LoVo (cell line): ENCODE measurements at places on chromosomes 16 and 17.
A peak's percentile ranks its signal among the peaks of the same experiment; 100 is the strongest.

- DNase-seq, result no peak
Observed at GRCh38 chr16:65336160-65336559, 214.3 kb upstream of the CDH11 start.

DNA sequence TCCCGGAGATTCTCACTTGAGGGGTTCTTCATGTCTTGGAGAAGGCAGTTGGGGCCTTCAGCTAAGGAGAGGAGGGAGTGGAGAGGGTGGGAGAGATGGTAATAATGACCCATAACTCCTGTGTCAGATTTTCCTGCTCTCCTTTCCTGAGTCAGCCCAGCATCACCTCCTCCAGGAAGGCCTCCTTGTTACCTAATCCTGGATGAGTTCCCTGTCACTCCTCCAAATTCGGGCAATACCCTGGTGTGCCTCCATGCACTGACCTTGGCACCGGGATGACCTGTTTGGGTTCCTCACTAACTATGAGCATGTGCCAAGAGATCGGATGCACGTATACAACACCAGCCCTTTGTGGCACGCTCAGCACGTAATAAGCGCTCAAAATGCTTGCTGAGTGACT lies 38.8 kb downstream of the SDK2 start:
- DNase-seq, result no peak

DNA sequence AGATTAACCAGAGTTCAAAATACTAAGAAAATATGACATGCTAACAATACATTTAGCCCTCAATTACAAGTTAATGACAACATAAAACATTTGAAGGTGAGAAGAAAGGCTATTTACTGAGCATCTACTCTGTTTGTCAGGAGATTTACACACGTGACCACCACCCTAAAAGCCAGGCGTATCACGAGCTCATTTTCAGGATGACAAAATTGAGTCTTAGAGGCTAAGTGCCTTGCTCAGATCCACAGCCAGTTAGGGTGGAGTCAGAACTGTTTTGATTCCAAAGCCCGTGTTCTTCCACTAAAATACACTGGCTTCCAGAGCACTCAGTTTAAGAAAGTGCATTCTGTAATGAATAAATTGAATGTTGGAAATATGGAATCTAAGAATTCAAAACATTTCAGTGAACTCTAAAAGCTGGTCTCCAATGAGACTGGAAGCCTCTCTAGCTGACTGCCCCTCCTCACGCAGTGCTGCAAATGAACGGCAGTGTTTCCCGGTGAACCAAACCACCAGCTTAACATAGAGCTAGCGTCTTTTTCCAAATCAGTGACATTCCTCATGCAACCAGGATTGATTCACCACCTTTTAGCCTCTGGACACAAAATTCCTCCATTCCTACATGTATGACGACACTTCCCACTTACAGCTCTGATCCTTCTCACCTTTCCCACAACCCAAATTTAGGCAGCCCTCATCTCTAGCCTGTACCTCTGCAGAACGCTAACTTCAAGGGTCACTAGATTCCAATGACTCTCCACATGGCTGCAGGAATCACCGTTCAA lies 5.9 kb downstream of the ZDHHC7 start:
- DNase-seq, result no peak

DNA sequence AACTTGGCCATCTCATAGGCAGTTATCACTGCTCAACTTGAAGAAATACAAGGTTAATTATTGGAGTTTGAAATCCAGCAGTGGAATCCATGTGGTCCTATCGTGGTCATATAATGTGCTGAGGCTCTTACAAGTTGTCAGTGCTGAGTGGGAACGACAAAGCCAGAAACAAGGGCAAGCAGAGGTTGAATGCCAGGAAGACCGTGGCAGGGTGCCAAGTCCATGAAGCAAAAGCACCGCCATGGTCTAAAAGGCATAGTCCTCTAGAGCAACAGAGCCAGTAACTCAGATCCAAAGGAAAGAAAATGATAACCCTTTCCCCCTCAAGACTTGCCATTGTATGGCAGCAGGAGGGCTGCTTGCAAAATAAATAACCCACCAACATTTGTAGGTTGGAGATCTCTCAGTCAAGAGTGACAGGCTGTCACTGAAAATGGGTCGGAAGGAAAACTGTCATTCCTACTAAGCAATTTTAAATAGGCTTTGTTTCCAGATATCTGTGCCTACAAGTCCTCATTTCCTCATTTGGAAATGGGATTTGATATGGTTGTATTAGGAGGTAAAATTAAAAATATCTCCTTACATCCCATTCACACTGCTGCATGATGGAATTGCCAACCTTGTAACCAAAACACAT lies 36.4 kb upstream of the HSBP1 start:
- no peak for DNase-seq

DNA sequence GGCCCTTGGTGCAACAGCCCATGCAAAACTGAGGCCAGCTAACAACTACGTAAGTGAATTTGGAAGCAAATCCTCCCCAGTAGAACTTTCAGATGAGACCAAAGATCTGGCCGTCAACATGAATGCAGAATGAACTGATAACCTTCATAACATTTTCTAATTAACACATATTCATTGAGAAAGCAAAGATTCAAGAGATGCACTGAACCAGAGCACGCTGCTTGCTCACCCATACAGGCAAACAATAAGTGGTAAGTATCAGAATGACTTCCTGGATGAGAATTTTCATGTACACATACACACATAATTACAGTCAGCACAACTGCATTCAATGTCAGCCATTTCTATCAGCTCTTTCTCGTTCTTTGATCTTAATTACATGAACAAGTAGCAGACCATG lies 30.6 kb downstream of the XYLT1 start:
- DNase-seq, result no peak

DNA sequence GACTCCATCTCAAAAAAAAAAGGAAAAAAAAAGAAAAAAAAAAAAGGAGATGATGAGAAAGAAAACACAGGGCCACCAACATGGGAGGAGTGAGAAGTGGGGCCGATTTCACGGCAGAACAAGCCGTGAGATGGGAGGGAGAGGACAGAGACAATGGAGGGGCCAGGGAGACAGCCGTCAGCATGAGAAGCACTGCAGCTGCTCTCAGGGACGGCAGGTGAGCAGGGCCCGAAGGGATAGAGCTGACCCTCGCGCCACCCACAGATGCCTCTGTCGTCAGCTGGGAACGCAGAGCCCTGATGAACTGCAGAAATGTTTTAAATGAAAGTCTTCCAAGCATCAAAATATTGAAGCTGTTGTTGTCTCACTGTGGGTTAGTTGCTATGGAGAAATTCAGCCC lies 20.3 kb downstream of the PITPNM3 start:
- no peak for DNase-seq

DNA sequence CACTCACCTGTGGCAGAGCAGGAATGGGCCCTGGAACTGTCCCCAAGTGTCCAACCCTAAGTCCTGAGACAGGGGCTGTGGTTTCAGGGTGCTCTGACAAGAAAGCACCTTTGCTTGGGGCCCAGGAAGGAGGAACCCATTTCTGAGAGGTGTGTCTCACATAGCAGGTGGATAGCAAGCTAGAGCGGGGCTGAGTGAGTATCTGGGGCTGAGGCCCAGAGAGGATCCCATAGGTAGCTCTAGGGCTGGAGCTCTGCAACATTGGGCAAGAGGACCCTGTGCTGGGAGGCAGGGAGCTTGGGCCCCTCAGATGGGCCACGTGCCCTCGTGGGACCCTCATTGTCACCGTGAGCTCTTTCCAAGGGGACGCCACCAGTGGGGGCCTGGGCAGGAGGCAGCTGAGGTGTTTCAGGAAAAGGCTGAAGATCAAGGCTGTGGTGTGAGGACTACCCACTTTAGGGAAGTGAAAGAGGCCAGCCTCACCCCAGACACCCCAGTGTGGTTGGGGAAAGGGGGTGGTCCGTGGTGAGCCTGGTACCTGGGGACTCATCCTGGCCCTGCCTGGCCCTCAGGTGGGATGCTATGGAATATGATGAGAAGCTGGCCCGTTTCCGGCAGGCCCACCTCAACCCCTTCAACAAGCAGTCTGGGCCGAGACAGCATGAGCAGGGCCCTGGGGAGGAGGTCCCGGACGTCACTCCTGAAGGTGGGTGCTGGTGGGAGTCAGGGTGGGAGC lies 5.3 kb downstream of the DEF8 start:
- DNase-seq, result no peak

DNA sequence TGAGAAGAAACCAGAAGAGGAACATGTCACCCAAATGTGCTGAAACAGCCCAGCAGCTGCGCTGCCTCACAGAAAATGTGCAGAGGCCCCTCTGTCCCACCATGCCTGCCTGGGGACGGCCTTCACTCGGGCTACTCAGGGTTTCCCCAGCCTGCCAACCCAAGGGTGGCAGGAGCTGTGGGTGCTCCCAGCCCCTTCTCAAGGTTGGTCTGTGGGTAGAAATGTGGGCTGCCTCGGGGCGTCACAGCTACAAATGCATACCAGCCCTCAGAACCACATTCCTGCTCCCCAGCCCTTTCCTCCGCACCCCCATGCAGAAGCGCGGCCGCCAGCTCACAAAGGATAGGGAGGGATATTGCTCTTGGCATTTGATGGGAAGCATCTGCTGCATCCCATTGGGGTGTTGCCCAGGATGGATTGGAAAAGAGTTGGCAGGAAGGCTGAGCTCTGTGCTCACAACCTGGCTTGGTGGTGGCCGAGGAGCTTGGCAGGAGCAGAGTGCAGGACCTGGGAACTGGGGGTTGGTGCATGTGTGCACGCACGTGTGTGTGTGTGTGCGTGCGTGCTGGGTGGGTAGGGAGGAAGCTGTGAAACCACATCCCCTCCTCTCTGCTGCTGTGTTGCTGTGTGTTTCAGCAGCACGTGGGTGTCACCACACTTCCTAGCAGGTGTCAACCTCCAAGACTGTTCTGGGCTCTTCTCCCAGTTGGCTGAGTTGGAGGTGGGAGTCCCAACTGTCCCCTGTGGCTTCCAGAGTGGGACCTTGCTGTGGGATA lies 304.4 kb downstream of the SEC14L1 start:
- DNase-seq, result no peak

GRCh38 chr17:79803421-79803996 lies 6.6 kb upstream of the CBX8 start:
- no peak for DNase-seq

DNA sequence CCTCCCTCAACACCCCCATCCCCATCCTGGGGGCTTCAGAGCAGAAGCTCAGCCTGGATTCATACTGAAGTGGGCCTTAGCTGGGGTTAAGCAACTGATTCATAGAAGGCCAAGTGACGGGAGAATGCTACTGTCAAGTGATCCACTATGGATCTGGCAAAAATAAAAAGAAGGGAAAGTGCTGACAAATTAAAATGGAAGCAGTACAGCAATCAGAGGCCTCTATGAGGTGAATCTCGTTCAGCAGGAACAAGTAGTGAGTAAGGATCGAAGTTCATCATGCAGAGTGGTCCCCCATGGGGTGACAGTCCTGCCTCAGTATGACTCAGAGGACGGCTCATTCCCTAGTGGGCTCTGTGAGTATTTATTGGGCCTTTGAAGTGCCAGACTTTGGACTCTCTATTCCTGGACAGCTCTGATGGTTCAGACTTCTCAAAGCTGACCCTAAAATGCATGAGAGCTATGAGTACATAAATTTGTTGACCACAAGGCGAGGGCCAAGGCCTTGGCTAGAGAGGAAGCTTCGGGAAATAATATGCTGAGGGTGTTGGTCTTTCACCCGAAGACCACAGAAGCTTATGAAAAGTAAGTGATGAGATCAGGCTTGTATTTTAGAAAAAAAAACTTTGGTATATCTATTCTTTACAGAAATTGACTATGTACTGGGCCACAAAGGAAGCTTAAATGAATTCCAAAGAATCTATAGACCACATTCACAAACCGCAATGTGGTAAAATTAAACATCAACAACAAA lies 5.3 kb upstream of the NSMCE1 start:
- DNase-seq, result peak; percentile 94
